Pons (tissue), 1 donor: ENCODE measurements at places on chromosomes 4 and X.

DNA sequence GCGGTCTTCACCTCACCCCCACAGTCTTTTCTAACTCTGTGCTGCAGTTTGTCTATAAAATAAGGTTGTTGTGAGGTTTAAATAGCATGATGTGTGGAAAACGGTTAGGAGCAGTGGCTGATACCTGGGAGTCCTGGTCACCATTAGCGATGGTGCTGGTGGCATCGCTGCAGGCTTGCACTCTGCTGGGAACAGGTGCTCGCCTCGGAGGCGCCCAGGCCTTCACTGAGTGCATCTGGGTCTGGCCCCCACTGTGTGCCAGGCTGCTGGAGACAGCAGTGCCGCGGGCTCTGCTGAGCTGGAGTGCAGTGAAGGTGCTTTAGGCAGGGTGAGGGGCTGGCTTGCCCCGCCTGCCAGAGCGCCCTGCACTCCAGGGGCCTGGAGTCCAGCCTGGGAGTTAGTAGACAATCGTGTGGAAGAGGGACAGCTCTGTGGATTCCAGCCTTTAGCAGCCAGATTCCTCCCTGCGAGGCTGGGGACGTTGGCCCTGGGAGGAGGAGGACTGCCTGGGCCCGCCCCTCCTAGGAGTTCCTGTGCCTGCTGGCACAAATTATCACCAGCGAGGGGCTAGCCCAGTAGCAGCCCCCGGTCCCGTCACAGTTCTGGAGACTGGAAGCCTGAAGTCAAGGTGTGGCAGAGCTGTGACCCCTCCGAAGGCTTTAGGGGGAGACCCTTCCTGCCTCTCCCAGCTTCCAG is 7.3 kb downstream of the RGS12 start:
- DNase-seq, result no peak

- no peak for DNase-seq
Measured at GRCh38 chr4:86159216-86159615, 200.6 kb downstream of the MAPK10 start.

GRCh38 chr4:38065176-38065575 is 105.0 kb downstream of the PTTG2 start:
- DNase-seq, result no peak

- no peak for DNase-seq
Measured at GRCh38 chr4:91488946-91489345, 814.8 kb upstream of the GRID2 start.

- DNase-seq, result no peak
Measured at GRCh38 chrX:153626863-153627674, 19.9 kb upstream of the DUSP9 start.

GRCh38 chrX:21798677-21799219 is 40.7 kb upstream of the MBTPS2 start:
- no peak for DNase-seq

DNA sequence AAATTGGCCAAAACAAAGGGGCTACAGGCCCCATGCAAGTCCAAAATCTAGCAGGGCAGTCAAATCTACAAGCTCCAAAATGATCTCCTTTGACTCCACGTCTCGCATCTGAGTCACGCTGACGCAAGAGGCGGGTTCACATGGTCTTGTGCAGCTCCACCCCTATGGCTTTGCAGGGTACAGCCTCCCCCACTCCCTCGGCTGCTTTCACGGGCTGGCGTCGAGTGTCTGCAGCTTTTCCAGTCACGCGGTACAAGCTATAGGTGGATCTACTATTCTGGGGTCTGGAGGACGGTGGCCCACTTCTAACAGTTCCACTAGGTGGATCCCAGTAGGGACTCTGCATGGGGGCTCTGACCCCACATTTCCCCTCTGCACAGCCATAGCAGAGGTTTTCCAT is 99.2 kb upstream of the KCNIP4 start:
- DNase-seq, result no peak

GRCh38 chr4:83207497-83208101 is 77.0 kb downstream of the COQ2 start:
- no peak for DNase-seq

DNA sequence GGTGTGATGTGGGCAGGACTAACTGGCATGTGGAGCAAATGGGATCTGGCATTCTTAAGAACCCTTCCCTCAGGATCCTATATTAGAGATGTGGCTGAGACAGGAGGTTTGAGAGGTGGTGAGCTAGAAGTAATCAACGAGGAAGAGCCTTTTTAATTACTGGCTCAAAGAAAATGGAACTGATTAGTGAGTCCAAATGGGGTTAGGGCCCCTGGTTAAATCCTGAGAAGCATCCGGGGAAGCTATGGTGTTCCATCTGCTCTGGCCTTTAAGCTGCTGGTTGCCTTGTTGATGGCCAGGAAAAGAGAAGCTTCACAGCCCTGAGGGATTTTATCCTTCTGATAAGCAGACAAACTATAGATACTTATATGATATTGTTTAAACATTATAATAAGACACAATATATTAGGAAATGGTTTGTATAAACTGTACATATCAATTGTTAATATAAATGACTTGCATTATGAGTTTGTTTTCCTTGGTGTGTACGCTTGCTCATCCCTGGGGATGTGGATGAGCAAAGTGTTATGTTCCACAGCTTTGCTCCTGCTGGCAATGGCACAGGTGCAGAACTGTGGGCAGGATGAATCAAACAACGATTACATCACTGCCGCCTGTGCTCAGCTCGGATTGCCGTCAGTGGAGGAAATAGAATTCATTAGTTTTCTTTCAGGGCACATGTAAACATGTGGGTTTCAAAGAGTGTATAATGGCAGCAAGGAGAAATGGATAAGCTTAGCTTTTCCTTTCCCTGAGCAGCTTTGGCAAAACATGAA is 328.6 kb upstream of the ARX start:
- DNase-seq, result no peak

- DNase-seq, result no peak
Measured at GRCh38 chr4:142350871-142351270, 495.2 kb downstream of the INPP4B start.

GRCh38 chr4:84495794-84496261 is 3.3 kb downstream of the NKX6-1 start:
- no peak for DNase-seq

DNA sequence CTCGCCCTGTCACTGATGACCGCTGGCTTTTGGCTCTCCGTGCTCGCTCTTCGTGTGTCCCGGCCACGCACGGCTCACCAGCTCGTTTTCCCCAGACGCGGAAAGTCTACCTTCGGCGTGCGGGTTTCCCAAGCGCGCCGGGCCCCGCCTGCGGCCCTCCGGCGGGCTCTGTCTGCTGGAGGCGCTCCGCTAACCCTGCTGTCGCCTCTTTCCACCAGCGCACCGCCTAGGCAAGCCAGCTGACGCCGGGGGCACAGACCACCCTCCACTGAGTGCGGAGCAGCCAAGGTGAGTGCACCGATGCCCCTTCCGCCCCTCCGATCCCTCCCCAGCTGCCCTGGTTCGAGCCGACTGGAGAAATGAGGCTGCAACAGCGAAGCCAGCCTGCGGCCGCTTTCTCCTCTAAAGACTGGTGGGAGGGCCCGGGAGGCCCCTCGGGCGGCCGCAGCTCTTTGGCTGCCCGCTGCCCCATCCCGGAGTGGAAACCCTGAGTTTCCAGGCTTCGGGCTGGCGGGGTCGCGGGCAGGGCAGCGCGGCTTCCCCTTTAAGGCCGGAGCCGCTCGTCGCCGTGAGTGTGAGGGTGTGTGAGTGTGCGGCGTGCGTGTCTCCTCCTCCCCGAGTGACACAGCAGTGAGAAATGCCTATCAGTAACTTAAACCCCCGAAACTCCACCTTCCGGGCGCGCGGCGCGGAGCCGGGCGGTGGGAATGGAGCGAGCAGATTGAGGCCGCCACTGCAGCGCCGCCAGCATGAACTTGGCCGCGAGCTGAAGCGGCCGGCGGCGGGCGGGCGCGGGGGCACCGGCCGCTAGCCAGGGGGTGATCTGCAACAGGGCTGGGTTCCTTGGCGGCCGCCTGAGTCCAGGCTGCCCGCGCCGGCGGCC is at the start of gene MAMLD1:
MAMLD1 (plus strand) TSS at position 719 of the 883 bp plus-strand sequence. CDS start 82,200 bp downstream, outside the sequence.
- peak; percentile 50 for DNase-seq

DNA sequence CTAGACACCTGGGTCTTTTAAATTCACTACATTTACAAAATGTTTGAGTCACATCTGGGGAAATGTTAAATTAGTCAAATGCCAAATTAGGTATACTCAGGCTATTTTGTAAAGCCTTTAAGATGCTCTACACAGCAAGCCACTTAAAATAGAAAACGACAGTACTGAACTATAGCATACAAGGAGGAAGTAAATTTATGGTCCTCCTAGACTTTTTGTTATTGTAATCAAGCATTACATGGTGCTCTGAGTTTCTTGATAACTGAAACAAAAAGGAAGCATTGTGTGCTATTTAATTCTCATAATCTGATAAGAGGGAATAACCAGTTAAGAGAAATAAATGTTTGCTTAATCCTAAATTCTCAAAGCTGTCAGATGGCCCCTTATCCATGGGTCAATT is 46.2 kb downstream of the SLC9A7 start:
- no peak for DNase-seq

DNA sequence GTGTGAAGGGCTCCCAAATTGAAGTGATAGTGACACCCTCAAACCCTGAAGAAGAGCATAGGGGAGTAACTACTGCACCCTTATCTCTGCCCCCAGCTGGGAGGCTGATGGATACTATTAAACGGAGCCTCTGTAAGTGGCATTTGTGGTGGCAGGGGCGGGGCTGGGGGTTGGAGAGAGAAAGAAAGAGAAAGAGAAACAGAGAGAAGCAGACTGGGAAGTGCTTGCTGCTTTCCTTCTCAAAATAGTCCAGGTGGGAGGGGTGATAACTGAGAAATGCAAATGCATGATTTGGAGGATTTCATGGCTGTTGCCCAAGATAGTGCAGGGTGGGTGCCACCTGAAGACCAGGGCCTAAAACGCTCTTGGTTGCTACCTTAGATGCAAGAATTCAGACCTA is 253.5 kb upstream of the GATB start:
- DNase-seq, result no peak

DNA sequence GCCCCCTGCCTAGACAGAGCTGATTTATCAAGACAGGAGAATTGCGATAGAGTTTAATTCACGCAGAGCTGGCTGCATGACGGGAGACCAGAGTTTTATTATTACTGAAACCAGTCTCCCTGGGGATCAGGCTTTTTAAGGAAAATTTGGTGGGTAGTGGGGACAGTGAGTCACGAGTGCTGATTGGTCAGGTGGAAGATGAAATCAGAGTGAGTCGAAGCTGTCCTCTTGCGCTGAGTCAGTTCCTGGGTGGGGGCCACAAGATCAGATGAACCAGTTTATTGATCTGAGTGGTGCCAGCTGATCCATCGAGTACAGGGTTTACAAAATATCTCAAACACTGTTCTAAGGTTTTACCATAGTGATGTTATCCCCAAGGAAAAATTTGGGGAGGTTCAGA is 36.6 kb downstream of the MYOZ2 start:
- no peak for DNase-seq

GRCh38 chr4:10773656-10774055 is 89.1 kb upstream of the CLNK start:
- no peak for DNase-seq

DNA sequence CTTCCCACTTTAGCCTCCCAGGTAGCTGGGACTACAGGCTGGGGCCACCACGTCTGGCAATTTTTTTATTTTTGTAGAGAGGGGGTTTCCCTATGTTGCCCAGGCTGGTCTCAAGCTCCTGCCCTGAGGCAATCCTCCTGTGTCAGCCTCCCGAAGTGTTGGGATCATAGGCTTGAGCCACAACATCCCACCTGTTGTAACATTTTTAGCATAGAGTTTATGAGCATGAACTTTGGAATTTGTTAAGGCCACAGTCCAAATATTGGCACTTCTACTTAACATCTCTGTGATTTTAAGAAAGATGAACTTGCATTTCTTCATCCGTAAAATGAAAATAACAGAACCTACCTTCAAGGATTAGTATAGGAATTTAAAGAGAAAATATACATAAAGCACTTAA is 445.6 kb downstream of the IQCM start:
- DNase-seq, result no peak

- DNase-seq, result peak; percentile 10
Measured at GRCh38 chrX:112941209-112941837, 100.7 kb upstream of the AMOT start.

- DNase-seq, result peak; percentile 41
Measured at GRCh38 chrX:3811331-3812311, 98.2 kb upstream of the PRKX start.

GRCh38 chrX:45697591-45697990 is 496.9 kb upstream of the DIPK2B start:
- DNase-seq, result no peak

GRCh38 chrX:149275836-149276235 is 229.3 kb downstream of the IDS start:
- DNase-seq, result no peak

GRCh38 chr4:138111462-138112000 is 130.6 kb downstream of the SLC7A11 start:
- DNase-seq, result no peak

GRCh38 chr4:1802720-1803522 is 9.8 kb downstream of the FGFR3 start:
- no peak for DNase-seq

GRCh38 chr4:123478859-123479345 is 82.3 kb downstream of the SPRY1 start:
- no peak for DNase-seq

GRCh38 chrX:70405003-70405402 is 18.1 kb upstream of the GDPD2 start:
- DNase-seq, result no peak

- DNase-seq, result peak; percentile 69
Measured at GRCh38 chr4:185470501-185471195, 885 bp downstream of the CCDC110 start.
